Upper lobe of left lung (tissue), 6 donors: ENCODE measurements at places on chromosomes 1 and 21.

GRCh38 chr1:157496121-157496526 lies 56.2 kb downstream of the FCRL5 start:
- no peak for DNase-seq

DNA sequence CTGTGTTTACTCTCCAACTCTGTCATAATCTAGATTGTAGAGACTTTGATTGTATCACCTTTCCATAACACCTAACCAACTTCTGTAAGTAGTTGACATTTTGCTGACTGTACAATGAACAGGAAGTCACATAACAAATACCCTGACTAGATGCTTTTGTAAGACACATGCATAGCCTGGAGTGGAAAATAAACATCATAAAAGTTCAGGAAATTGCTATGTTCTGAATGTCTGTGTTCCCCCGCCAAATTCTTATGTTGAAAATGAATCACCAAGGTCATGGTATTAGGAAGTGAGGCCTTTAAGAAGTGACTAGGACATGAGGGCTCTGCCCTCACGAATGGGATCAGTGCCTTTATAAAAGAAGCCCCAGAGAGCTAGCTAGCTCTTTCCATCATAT lies 40.4 kb upstream of the ZSWIM5 start:
- no peak for DNase-seq

GRCh38 chr1:223102797-223103533 lies 40.1 kb downstream of the TLR5 start:
- no peak for DNase-seq

DNA sequence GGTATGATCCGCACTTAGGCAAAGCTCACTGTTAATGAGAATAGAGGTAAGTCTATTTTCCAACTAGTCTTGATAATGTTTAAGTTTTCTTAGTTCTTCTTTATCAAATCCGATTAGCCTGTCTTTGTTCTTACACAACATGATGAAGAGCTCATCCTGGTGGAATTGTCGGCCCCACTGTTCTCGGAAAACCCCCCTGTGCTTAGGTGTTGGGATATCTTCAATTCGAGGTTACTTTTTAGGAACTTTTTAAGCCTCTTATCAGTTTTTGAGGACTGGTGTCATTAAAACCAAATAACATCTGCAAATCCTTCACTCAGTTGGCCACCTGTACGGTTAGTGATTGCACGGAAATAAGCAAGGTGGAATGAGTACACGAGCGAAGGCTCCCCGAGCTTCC lies 60.7 kb upstream of the KIF26B start:
- DNase-seq, result no peak

- no peak for DNase-seq
These were observed 34.4 kb upstream of the TADA1 start for GRCh38 chr1:166910396-166910994.
